ENCODE measurements at places on chromosomes 2 and 18.

DNA sequence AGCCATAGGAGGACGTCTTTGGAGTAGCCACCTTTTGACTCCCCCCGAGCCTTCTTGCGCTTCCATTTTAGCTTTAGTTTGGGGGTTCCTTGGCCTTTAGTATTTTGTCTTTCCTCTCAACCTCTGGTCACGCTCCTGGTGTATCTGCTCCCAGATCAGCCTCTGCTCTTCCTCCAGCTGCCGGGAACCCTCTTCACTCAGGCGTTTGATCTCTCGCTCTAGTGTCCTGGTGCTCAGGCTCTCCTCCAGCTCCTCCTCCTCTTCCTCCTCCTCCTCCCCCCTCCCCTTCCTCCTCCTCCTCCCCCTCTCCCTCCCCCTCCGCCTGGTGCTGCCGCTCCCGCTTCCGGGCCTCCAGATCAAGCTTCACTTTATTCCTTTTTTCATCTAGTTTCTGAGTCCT is 1082.3 kb upstream of the TMEFF2 start:
- DNase-seq = no peak

DNA sequence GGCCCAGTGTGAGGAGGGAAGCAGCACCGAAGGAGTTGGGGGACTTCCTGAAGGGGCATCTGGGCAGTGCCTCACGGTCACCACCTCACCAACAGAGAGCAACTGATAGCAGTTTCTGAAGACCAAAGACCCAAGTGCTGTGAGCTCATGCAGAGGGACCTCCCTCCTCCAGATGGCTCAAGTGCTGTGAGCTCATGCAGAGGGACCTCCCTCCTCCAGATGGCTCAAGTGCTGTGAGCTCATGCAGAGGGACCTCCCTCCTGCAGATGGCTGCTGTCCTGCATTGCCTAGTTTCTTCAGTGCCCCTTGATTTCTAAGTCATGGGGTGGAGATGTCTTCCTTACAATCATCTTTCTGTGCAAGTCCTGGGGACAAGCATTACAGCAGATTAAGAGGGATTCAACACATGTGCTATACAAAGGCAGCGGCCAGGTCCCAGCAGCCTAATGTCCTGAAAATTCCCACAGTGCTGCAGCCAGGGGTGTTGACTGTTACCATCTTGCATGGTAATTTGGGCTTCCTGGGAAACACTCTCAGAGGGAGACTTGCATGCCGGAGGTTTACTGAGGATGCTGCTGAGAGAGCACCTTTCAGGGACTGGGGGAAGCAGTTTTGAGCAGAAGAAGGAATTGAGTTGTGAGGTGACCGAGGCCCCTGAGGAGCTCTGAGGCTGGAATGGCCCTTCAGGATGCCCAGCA is 409.3 kb downstream of the GALR1 start:
- no peak for DNase-seq

- DNase-seq = no peak
Measured at GRCh38 chr2:142989273-142990204, 112.1 kb downstream of the KYNU start.

DNA sequence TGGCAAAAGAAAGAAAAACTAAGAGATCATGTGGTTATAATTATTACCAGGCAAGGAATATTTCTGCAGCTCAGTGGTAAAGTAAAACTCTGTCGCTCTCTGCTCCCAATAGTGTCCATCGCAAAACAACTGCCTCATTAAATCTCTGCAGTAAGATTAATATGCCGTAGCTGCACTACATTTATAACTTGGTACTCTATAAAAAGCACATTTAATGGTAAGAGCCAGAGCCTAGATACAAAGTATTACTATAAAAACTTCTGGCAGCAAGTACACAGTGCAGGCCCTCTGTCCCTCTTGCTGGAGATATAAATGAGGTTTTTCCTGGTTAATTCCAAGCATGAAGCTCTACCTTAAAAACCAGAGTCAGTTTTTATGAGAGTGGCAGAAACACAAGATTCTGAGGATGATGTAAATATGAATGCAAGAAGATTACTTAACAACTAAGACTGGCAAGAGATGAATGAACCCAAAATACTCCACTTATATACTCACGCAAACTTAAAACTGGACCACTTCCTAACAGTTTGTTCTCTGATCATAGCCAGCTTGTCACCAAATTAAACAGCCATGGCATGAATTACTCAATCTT is 25.5 kb downstream of the ZNF521 start:
- no peak for DNase-seq

DNA sequence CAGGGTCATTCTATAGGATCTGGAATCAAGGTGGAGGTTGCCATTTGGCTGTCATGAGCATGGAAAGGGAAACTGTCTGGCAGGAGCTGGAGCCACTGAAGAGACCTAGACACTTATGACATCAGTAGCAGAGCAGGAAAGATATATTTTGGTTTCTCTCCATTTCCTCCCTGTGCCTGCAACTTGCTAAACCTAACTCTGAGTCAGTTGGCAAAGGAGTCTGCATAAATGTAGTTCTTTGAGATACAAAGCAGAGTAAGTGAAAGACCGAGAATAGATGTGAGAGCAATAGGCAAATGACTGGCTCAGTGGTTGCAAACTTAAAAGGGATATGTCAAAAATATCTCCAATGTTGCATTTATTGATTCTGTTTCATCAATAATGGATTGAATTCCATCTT is 757.7 kb downstream of the KCNJ3 start:
- no peak for DNase-seq

- DNase-seq = no peak
Measured at GRCh38 chr2:189425676-189426075, 15.6 kb upstream of the WDR75 start.
